Stimulated activated naive CD8-positive, alpha-beta T cell treated with anti-CD3 and anti-CD28 coated beads, Interleukin-15, amount 100 ng/mL, for 72 hours (primary cell): ENCODE measurements at places on chromosomes 6 and 20.

GRCh38 chr6:132950566-132950965 lies 136.2 kb downstream of the RPS12 start:
- no peak for DNase-seq

- DNase-seq, result no peak
These were observed 71.3 kb upstream of the SOX4 start for GRCh38 chr6:21522143-21522747.

DNA sequence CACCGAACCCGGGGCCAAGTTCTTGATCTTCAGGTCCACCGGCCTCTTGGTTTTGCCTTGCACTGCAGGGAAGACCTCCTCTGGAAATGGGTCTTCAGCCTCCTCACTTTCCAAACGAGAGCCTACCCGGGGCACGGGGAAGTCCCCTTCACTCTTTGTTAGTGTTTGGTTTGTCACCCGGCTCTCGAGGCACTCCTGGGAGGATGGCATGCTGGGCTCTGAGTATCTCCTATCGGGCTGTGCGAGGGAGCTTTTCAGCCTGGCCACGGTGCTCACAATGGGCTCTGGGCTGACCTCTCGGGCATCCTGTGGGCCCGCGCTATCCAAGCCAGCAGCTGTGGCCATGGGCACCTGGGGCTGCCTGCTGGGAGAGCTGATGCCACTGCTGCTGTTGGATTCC lies 8.1 kb downstream of the TAGAP start:
- no peak for DNase-seq

- DNase-seq, result peak; percentile 60
These were observed 19.0 kb downstream of the PXDC1 start for GRCh38 chr6:3732345-3733141.

- DNase-seq, result no peak
These were observed 595.5 kb downstream of the KIF16B start for GRCh38 chr20:15977758-15978157.
